Hippocampal formation (tissue), 2 donors: ENCODE measurements at places on chromosomes 3 and 15.

- DNase-seq = no peak
These were observed 4.0 kb upstream of the AQR start for GRCh38 chr15:34973512-34973911.

DNA sequence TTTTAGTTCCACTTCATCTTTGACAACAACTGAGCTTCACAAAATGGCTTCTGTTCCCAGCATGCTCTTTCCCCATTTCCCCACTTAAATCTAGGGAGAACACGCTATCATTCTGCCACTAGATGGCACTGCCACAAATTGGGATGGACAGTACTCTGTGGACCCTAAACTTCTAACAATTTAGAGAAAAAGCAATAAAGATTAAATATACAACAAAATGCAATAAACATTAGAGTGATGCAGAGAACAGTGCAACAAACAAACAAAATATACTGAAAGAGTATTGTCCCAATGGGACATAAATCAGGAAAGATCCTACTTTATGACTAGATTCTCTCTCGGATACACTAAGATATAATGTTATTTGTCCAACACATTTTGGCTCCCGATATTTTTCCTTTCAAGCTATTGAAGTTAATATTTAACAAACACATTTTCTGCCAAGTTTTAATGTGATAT lies 169.7 kb upstream of the TMCO5A start:
- no peak for DNase-seq

- DNase-seq = no peak
These were observed 66.1 kb downstream of the SLC30A4 start for GRCh38 chr15:45456212-45457106.

DNA sequence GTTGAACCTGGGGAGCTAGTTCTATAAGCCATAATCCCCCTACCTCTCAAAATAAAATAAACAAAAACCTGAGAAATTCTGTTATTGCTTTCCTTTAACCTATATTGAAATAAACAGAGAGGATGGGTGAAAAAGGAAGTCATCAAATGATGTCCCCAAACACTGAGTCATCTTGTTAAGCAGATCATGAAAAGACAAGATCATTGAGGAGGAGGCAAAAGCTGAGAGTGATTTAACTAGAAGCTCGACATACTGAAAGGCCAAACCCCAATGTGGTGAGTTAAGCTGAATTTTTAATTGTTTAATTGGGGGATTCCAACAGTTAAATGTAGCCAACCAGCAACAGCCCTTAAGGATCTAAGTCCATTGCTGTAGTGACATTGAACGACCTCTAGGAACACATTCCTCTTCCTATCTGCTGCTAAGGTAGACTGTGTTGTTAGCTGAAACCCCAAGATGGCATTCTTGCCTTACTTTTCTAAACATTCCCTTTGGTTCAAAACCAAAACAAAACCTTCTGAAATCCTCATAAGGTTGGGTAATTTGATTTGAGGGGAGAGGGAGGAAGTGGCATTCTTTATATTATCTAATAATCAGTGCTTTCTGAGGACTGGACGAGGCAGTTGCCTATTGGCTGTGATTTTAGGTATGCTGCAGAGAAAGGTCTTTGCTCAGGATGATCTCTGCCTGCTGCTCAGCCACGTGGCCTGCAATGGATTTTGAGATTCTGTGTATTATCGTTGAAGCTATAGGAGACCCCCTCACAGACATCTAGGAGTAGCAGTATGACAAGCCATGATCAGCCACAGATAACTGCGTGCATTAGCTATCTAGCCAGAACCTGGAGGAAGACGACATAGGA lies 62.7 kb upstream of the BNIP2 start:
- DNase-seq = no peak

GRCh38 chr3:58487140-58487886 lies 4.6 kb upstream of the KCTD6 start:
- no peak for DNase-seq

- DNase-seq = no peak
These were observed 158.8 kb downstream of the POLR2M start for GRCh38 chr15:57865294-57865693.

- DNase-seq = no peak
These were observed 66.6 kb downstream of the NUP210 start for GRCh38 chr3:13353506-13353905.

DNA sequence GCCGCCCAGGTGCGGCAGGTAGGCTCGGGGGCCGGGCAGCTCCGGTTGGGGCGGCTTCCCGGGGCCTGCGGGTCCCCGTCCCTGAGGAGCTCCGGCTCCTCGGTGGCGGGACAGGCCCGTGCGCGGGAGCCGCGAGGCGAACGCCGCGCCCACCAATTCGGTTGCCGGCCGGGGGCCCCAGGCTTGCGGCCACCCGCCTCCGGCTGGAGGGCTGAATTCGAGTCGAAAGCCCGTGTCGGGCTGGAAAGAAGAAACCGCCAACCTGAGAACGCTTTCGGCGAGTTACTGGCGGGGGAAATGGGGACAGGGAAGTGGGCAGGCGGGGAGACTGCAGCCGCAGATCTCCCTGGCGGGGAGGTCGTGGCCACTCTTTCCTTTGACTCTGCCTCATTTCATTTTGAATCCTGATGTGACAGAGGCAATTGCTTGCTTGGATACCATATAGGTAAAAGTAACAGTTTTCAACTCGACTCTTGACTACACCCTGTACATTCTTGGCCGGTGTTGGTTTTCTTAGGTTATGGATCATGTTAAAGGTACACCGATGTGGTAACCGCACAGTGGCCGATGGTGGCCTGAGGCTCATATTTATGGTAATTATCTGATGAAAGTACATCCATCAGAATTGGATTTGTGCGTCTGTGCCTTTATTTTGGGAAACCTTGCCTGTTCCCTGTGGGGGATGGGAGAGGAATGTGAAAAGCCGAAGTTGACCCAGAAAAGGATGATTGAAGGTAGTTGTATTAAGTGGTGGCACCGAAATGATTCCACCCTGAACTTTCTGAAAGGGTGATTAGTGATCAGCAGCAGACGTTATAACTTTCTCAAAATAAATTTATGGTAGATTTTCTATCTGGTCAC lies 1.7 kb downstream of the B3GNT5 start:
- no peak for DNase-seq

- no peak for DNase-seq
These were observed 6.4 kb downstream of the AAGAB start for GRCh38 chr15:67248011-67248505.

DNA sequence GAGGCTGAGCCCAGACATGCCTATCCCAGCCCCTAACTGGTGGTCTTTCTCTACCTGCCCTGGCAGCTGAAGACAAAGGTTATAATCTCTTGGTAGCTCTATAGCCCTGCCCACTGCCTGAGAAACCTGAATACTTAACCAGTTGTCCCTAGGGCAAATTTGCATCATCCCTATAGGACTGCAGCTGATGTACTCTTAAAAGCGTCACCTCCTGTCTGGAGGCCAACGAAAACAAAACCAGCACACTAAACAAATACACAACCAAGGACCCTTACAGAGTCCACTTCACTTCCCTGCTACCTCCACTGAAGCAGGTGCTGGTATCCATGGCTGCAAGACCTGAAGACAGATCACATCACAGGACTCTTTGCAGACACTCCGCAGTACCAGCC lies 98.0 kb downstream of the KCNAB1 start:
- DNase-seq = no peak

GRCh38 chr3:126113733-126114442 lies 30.0 kb upstream of the SLC41A3 start:
- no peak for DNase-seq

- no peak for DNase-seq
These were observed 103.4 kb upstream of the P2RY1 start for GRCh38 chr3:152731511-152731910.

DNA sequence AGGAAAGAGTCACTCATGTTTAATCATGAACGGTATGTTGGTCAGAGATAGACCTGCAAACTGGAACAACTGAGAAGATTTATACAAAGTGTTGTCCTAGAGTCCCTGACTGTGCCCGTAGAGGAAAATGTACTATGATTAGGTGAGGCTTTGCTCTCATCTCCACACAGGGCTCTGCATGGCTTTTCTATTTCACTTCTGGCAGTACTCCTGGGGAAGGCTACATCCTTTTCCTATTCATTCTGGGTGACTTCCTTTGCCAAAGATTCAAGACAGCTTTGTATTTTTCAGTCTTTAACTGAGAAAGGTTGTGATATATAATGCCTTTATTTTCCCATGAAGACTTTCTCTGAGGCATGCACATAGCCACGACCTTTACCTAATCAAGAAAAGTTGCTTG lies 414.7 kb downstream of the ZBTB20 start:
- DNase-seq = no peak

- DNase-seq = no peak
These were observed 154.3 kb downstream of the NSMCE3 start for GRCh38 chr15:29115093-29115991.

DNA sequence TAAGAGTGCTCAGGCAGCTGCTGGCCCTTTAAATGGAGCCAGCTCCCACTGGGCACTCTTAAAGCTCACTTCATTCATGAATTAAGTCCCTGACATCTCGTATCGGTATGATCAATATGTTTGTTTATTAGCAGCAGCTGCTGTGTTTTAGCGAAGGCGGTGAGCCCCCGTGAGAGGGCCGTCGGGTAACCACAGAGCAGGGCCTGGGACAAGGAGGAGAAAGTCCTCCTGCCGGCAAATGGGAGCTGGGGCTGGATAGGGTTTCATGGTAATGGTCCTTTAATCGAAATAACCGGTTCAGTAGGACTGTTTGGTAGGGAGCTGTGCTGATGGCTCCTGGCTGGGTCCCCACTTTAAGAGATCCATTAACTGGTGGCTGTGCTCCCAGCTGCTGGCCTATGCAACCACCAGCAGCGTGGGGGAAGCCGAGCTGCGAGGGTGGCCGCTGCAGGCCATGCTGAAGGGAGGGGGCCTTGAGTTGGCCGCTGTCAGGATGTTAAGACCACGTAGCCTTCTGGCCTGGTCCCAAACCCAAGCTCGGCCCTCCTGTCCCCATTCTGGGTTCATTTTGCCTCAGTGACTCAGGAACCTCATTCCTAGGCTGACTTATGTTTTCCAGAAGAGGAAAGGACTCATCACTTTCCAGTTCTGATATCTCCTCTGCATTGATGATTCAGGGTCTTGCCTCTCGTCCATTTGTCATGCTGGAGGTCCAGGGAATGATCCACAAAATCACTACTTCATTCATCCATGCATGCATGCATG lies 67.6 kb upstream of the NTRK3 start:
- no peak for DNase-seq

- DNase-seq = no peak
These were observed 25.5 kb downstream of the MGLL start for GRCh38 chr3:127796831-127797150.

DNA sequence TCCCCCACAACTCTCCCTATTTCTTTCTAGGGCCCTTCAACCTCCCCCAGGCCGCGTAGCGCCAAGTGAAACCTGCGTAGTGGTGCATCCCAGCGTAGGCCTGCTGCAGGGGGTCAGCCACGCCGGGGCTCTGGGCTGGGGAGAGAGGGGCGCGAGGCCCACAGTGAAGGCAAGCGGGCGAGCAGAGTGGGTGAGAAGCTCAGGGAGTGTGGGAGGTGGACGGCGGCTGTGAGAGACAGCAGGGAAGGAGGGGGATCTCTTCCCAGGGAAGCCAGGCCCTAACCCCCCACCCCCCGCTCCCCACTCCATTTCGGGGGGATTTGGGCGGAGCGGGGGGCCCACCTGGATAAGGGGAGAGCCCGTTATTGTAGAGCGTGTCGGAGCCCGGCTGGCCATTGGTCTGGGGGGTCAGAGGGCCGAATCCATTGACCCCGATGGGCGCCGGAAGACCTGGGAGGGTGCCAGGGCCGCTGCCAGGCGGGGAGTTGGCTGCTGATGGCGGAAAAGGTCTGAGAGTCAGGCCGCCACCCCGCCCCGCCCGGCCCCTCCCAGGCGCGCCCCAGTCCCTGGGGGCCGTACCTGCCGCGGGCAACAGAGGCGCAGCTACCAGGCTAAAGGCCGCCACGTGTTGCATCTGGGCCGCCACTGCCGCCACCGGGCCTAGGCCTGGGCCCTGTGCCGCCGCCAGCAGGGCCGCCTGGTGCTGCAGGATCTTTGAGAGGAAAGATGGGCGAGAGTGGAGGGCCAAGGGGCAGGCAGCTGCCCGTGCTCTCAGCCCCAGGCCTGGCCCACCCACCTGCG lies 16.6 kb upstream of the PARP6 start:
- DNase-seq = no peak

DNA sequence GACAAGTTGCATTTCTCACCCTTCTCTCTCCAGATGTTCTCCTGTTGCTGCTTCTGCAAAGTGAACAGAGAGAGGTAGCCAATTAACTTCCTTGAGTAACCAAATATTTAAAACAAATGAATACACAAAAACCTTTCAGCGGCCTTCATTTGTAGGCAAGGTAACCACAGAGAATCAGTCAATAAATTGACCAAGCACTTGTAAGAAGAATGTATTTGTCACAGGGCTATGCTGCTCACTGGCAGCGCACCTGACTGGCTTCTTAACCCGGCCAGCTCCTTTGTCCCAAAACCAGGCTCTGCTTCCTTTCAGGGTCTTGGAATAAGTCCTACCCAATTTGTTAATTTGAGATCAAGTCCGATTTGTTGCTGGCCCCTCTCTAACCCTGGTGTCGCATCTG lies 43.5 kb upstream of the STXBP5L start:
- DNase-seq = no peak

DNA sequence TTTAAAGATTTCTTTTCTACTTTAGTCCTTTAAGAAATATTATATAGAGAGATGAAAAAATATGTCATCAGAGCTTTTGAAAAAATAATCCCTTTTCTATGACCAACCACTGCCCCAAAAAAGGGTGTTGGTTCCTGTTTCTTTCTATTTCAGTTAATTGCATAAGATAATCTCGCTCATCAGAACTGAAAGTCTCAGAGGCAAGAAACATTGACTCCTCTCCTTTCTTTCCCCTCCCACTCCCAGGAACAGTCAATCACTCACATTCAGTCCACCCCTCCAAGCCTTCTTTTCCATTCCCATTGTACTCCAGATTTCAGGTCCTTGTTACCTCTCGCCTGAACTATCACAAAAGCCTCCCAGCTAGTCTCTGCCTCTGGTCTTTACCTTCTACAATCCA lies 153.7 kb upstream of the ABI3BP start:
- no peak for DNase-seq

DNA sequence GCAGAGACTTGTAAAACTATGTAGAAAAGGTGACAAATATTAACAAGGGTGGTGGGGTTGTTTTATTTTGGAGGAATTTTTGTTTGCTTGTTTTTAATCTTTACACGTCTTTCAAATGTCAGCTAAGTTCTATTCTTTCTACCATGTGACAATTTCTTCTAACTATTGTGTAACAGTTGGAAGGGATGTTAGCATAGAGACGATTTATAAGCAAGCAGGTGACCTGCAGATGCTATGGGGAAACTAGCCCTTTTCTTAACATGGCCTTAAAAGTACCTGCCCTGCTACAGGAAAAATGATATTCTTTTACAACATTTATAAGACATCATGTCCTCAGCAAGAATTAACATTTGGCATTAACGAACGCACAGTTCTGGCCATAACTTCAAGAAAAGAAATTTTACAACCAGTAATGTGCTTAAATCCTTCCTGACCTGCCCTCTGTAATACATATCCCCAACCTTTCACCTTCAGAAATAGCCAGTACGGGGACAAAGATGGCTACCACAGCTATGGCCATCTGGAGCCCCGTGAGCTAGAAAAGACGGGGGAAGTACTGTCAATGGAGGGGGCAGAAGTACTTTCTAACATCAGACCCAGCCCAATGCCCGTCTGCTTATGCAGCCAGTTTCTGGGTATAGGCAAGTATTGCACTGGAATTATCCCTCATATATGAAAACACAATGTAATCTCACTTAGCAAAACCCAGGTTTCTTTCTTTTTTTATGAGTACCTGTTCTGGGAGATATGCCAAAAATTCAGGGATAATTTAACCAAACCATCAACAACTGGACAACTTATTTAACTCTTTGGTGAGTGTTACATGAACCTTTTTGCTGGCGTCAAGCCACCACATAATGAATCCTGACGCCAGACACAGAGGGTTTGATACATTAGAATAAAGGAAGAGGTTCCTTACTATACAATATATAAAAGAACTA lies 67.7 kb upstream of the NR2F2 start:
- DNase-seq = no peak
